Stimulated activated CD4-positive, alpha-beta T cell treated with anti-CD3 and anti-CD28 coated beads, Interleukin-12 subunit alpha, Interleukin-12 subunit beta, amount 100 ng/mL, for 24 hours (primary cell): ENCODE measurements at places on chromosomes 4 and X.

DNA sequence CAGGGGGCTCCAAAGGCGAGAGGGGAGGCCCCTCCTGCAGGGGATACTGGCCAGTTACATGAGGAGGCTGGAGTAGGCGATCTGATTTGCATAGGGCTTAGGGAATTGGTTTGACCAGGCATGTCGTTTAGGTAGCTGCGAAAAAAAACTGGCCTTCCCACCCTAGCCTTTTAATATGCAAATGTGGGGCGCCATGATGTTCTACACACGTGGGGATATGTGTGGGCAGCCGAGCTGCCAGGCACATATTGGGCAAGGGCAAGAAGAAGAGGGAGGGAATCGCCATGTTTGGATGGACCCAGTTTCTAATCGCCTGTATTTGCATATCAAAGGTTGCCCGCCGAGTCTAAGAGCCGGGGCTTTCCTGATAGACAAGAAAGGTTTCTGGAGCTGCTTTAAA lies 121.3 kb downstream of the PRKX start:
- no peak for DNase-seq

DNA sequence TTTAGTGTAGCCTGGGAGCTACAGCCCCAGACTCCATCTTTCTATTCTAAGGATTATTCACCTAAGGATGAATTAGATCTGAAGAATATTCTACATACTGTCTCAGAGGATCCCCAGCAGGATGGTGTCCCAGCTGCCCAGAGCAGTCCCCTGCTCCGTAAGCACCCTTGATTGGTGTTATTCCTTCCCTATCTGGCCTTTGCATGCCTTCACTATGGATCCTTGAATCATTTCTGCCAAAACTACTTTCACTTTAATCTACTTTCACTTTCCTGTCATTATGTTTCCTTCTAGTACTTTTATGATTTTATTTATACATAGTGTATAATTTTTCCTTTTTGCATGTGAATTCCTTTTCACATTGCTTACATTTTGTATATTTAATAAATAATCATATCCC lies 39.2 kb downstream of the ARHGAP24 start:
- DNase-seq: no peak

DNA sequence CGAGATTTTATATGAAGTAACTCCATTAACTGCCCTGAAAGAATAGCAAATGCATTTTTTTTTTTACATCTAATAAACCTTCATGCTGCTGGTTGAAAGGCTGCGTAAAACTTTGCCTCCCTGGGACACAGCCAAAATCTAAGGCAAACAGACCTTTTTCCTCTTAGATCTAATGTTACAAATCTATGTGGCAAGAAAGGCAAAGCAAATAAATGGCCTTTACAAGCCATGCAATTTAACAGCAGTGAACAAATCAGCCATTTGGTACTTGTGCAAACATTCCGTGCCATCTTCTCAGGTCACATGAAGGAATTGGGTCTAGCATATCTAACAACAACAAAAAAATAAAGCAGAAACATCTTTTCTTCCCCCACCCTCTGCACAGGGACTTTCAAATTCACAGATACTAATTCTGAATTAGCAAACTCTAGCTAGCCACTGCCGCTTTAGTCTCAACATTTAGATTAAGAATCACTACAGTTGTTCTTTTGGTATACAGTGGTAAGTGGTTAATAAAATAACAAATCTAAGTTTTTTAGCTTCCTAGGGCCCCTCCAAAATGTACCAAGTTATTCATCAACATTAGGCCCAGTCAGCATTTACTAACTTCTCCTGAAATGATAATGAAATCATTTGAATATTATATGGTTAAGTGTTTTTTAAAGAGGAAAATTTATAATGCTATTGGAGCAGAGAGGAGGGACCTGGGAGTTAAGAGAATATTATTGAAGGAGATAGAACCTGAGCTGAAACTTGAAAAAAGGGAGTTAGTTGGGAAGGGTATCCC lies 593.8 kb downstream of the SMARCA1 start:
- DNase-seq: no peak

- DNase-seq: no peak
Measured at GRCh38 chr4:183195534-183195933, 96.5 kb downstream of the WWC2 start.

GRCh38 chr4:87304745-87305432 lies 17.8 kb downstream of the HSD17B13 start:
- no peak for DNase-seq

GRCh38 chr4:169682372-169683047 lies 62.1 kb downstream of the CLCN3 start:
- DNase-seq: no peak

GRCh38 chr4:63583007-63583406 lies 826.2 kb downstream of the TECRL start:
- DNase-seq: no peak

GRCh38 chrX:15676886-15677285 lies 12.3 kb upstream of the CLTRN start:
- DNase-seq: no peak

GRCh38 chr4:101177154-101177553 lies 170.2 kb downstream of the PPP3CA start:
- DNase-seq: no peak

DNA sequence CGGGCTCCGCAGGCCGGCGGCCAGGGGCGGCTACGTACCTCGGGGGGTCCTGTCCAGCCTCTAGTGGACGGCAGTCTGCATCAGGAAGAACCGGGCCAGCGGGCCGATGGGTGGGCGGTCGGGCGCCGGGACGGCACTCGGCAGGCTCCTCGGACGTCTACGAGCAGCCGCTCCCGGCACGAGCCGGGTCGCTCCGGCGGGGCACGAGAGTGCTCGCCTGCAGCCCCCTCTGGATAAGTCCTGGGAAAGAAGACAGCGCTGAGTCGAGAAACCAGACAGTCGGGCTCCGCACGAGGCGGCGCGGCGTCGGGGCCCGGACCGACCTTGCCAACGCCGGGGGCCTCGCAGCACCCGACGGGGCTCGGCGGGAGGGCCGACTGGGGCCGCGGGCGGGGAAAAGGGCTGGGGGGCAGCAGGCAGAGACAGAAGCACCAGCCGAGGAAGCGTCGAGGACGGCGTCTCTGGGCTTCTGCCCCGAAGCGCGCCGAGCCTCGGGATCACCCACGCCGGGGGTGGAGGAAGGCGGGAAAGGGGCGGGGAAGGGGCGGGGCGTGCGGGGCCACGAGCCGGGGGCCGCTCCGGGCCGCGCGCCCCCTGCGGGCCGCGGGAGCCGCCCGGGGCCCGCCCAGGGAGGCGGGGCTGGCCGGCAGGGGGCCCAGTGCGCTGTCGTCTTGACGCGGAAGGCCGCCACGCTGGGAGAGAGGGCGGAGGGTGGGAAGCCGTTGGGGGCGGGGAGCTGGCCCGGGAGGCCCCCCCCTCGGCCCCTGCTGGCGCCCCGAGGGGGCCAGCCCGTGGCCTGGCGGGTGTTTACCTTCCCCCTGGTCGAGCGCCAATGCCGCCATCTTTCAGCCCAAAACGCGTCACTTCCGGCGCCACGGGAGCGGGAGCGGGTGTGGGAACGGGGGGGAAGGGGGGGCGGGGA lies 1.9 kb downstream of the KLHL15 start:
- peak; percentile 69 for DNase-seq

- no peak for DNase-seq
Measured at GRCh38 chr4:41933997-41934503, 1.2 kb upstream of the TMEM33 start.

DNA sequence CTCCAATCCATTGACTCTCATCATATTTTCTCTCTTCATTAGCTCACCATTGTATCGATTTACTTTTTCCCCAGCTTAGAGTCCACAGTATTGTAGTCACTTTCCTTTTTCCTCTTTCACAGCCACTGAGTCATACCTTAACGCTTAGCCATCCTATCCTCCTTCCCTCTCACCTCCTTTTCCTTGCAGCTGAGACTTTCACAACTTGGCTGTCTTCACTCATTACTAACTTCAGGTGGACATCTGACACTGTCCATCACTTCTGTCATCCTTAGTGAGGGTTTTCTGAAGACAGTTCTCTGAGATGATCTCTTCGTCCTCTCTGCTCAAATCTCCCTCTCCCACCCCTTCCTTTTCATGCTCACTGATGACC lies 70.5 kb upstream of the ESX1 start:
- DNase-seq: no peak

DNA sequence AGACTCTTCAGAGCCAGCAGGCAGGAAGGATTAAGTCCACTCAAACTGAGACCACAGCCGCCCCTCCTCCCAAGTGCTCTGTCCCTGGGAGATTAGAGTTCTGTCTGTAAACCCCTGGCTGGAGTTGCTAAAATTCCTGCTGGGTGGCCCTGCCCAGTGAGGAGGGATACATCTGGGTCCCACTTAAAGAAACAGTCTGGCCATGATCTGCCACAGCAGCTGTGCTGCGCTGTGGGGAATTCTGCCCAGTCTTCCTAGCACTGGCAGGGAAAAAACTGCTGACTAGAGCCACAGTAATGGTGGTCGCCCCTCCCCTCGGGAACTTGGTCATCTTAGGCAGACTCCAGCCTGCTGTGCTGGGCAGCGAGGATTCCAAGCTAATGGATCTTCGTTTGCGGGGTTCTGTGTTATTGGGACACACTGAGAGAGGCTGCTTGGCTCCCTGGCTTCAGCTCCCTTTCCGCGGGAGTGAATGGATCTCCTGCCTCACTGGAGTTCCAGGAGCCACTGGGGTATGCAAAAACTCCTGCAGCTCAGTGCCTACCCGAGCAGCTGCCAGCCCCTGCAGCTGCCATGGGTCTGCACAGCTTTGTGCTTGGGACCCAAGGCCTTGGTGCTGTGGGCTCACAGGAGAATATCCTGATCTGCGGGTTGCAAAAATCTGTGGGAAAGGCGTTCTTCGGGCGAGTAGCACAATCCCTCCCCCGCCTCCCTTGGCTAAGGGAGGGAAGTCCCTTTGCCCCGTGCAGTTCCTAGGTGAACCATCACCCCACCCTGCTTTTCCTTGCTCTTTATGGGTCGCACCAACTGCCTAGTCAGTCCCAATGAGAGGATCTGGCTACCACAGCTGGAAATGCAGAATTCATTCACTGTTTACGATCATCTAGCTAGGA lies 15.7 kb downstream of the ZXDB start:
- DNase-seq: no peak

DNA sequence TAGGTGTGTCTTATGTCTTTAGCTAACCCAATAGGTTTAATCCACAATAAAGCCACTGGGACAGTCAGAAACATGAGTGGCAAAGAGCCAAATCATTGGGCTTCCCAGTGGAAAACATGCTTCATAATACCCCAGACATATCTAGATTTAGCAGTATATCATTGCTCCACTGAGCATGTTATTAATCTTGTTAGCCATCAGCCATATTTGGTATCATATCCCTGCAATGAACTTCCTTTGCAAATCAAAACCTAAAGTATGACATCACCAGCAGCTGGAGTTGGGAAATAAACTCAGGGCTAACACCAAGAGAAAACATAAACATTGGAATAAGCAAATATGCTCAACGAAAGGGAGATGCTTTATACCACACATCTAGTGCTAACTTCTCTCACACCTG lies 280.8 kb upstream of the NOCT start:
- no peak for DNase-seq

DNA sequence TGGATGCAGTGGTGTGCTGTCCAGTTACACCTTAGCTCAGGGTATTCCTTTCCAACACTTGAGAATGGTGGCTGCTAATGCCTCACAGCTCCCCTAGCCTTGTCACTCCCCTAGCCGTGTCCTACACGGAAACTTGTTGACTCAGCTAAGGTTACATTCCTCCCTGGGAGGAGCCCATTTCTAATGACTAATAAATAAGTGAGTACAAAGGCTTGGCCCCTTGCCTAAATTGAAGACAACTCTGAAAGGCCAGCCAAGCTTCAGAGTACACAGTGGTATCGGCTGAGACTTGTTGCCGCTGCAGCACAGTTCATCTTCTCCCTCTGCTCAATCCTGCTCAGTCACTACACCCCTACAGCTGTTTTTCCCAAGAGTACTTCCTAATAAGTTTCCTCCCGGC lies 21.2 kb upstream of the SLC25A31 start:
- DNase-seq: no peak

DNA sequence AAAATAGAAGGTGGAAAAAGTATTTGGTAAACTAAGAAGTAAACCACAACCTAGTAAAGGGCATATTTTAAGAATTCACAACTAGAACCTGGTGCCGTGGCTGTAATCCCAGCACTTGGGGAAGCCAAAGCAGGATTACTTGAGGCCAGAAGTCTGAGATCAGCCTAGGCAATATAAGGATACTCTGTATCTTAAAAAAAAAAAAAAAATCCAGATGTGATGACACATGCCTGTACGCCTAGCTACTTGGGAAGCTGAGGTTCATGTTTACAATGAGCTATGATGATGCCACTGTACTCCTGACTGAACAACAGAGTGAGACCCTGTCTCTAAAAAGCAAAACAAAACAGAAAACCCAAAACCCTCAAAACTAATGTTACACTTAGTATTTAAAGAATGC lies 294.9 kb upstream of the ZCCHC13 start:
- DNase-seq: no peak

- DNase-seq: no peak
Measured at GRCh38 chrX:12366440-12366839, 228.2 kb downstream of the FRMPD4 start.

DNA sequence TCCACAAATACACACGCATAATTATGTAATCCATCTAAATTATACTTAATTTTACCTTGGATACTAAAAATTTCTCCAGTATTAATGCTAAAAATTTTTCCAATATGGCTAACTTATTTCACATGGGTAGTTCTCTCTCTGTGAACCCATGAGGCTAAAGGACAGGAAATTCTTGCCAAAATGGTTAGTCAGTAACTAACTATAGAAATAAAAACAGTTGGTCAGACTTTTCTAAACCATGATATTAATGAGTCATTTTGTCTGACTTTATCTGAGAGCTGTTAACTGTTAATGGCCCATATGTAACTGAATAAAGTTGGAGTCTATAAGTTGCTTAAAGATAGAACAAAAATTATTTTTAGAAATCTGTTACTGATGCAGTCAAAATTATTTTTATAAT lies 549.4 kb downstream of the TLL1 start:
- DNase-seq: no peak

- DNase-seq: no peak
Measured at GRCh38 chr4:168877511-168878491, 132.3 kb downstream of the CBR4 start.

- DNase-seq: no peak
Measured at GRCh38 chrX:106898462-106898861, 4.7 kb downstream of the RIPPLY1 start.

DNA sequence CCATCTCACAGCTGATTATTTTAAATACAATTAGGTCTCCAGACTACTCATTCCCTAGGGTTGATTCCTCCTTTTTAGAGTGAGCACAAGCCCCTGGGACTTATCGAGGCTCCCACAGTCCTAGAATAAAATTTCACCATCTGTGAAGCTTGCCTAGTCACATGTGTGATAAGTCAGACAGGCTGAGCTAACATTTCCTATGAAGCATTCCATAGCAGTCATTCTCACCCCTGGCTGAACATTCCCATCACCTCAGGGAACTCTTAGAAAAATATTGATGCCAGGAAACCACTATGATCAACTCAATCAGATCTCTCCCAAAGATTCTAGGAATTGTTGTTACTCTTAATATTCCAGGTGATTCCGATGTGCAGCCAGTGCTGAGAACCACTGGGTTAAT lies 37.7 kb downstream of the ARHGEF9 start:
- no peak for DNase-seq

- no peak for DNase-seq
Measured at GRCh38 chr4:176791591-176792325, 964 bp downstream of the VEGFC start.

- no peak for DNase-seq
Measured at GRCh38 chr4:147339100-147339499, 141.8 kb upstream of the EDNRA start.
